ENCODE measurements at places on chromosomes 11 and 22.

DNA sequence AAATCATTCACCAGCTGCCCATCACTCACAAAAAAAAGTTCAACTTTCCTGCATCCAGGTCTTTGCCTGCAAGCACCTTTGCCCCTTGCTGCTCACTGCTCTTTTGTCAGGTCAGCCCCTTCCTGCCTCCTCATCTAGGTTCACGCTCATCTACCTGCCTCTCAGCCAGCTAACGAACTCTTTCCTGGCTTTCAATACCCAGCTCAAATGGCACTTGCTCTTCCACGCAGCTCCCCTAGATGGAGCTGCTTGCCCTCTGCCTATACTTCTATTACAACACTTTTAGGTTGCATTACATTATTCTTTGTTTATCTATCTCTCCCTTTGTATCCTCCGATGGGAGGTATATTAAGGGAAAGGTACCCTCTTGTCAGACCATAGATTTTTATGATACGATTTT lies 78.9 kb upstream of the TBCEL start:
- no peak for DNase-seq

- DNase-seq: no peak
Measured at GRCh38 chr11:111119751-111120150, 125.8 kb upstream of the POU2AF2 start.

DNA sequence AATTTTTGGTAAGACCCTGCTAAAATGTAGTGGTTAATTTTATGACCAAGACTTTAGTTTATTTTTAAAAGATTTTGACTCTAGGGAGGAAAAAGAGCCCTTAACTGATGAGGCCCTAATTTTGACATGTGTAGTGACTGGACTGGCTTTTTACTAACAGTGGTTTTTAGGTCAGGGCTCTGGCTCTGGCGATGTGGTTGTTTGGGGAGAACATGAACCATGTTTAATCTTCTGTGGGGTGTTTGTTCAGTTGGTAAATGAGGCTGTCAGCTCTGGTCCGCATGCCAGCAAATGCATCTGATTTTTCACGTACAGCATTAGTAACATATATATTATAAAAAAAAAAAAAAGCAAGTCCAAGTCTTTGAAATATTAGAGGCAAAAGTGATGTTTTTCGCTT lies 104.3 kb downstream of the EXT2 start:
- DNase-seq: no peak

DNA sequence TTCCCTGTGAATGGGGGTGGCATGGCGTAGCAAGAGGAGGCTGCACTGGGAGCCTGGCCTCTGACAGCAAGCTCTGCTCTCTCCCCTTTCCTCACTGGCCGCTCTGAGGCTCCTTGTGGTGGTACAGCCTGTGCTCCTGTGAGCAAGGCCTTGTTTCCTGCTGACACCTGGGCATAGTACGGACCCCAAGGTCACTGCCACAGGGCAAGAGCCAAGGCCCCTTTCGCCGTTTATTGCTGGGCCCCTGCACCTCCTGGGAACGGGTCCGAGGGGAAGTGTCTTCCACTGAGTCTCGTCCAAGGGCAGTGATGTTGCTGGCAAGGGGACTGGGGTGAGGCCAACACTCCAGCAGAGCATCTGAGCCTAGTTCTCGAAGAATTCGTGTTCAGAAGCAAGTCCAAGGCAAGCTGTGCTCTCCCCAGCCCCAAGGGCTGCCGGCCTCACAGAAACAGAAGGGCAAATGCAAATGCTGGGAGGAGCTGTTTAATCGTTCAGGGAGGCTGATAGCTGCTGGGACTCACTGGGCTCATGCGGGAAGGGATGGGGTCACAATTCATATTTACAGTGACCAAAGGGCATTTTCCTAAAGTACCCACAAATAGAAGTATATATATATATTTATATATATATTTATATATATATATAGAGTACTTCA lies 15.9 kb upstream of the TTLL12 start:
- DNase-seq: no peak

DNA sequence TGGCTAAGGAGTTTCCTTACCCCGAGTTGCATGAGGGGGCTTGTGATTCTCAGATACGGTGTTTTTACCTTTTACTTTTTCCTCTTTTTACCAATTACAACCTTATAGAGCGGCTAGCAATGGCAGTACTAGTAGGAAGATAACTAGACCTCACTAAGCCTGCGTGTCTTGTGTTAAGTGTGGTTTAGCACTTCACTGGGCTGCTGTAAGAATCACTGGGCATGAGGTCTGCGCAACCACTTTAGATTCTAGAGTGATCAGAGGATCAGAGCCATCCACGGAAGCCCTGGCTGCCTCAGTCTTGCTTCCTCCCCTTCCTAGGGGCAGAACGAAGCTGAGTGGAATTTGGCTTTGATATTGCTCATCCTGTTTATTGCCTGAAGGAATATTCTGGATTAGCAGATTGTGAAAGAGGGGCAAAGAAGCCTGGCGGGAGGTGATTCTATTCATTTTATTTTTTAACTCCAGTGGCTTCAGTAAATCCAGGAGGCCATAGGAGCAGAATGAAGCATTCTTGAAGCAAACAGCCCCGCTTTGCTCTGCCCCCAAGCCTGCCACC lies 88.5 kb downstream of the GRAMD1B start:
- no peak for DNase-seq

DNA sequence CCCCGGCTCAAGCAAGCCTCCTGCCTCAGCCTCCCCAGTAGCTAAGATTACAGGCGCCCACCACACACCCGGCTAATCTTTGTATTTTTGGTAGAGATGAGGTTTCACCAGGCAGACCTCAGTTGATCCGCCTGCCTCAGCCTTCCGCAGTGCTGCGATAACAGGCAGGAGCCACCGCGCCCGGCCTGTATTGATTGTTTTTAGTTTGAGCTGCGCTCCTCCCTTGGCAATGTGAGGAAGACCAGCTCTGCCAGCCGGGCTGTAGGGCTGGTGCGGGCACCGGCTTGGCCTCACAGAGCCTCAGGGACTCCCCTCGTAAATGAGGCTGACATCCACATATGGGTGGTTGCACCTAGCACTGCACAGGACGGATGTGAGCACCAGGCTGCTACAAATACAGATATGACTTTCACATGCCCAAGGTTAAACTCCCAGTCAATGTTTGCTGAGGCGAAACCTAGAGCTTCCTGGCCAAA lies 7.5 kb upstream of the SLC2A11 start:
- no peak for DNase-seq

- DNase-seq: no peak
Measured at GRCh38 chr22:49184736-49185135, 642.9 kb downstream of the BRD1 start.

GRCh38 chr11:127939000-127939399 lies 648.4 kb downstream of the ETS1 start:
- DNase-seq: no peak

DNA sequence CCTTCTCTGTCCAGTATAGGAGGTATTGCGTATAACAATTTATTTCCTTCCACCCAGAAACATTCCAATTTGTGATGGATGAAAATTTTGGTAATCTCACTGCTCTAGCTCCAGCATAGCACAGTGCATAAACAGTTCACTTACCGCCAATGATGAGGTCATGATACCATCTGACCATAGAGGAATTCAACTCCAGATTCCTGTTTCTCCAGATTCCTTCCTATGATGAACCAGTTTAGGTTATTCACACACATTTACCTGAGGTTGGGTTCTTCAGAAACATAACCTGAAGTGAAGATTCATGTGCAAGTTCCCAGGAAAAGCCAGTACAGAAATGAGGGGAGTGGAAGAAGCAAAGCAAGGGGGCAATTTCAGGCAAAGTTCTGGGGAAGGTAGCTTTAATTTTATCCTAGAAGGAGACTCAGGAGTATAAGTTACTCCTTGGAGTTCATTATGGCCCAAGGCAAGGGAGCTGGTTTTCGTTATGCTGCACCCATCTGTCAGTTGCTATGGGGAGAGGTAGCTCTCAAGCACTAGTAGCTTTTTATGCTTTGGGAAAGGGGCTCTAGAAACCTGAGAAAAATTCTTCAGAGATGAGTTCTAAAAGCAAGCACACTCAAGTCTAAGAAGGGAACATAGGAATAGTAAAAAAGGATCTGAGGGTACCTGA lies 121.6 kb downstream of the CASP12 start:
- no peak for DNase-seq

DNA sequence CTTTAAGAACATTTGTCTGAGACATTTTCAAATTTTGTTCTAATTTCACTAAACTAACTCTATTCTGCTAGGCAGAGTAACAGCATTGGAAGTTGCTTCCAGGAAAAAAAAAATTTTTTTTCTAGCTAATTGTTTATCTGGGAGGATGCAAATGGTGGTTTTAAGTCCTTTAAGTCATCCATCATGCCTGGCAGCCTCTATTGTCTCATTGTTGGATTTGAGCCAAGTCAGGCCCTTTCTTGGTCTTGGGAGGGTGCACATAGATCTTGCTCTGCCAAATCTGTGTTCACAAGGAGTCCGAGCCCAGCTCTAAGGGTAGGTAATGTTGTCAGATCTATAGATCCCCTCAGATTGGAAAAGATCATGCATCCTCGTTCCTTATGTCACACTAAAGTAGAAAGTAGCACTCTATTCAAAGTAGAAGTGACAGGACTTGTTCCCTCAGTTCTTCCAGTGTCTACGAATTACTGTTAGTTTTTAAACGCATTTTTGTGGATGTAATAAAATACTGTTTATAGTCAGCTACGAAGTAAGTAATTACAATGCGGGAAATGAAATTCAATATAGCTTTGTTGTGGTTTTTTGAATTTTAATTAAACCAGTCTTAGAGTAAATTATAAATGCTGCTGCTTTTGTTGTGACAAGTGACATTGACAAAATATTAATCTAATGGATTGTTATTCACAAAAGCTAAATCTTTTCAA lies 166.0 kb upstream of the RASSF10 start:
- DNase-seq: no peak

GRCh38 chr11:111589886-111590499 lies 12.3 kb upstream of the SIK2 start:
- no peak for DNase-seq

GRCh38 chr11:121311373-121311772 lies 18.8 kb downstream of the SC5D start:
- no peak for DNase-seq

- no peak for DNase-seq
Measured at GRCh38 chr22:28016781-28017557, 97.9 kb upstream of the PITPNB start.

DNA sequence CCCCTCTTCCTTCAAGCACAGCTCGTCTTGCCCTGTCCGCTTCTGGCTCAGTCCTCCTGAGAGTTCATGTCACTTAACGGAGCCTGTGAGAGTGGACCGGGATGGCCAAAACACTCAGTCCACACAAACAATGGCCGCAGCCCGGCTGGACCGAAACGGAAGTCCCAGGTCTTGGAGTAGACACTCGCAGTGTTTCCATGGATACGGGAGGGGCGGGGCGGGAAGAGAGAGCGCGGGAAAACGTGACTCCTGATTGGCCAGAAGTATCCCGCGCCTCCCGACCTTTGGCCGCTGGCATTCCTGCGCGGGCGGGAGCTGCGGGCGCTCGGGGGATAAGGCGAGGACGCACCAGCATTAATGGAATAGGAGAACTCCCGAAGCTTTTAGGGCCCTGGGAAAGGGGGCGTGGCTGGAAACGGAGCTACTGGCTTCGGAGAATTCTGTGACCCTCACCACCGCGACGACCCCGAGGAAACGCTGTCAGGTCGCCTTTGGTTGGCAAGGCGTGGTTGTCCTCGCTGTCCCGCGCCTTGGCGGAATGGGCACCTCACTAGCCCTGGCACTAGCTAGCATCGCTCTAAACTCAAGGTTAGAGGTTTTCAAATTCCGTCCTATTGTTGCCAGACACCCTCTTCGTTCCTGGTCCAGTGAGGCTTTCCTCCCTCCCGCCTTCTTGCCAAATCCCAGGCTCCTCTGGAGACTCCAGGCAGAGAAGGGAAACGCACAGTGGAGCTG lies at the start of the genes NLRP14 and ZNF214:
NLRP14 (plus strand) TSS at position 297 of the 735 bp plus-strand sequence. CDS start 18,108 bp downstream, outside the sequence.
ZNF214 (minus strand) TSS at position 164 of the 735 bp plus-strand sequence. CDS start 17,511 bp downstream, outside the sequence.
- no peak for DNase-seq

DNA sequence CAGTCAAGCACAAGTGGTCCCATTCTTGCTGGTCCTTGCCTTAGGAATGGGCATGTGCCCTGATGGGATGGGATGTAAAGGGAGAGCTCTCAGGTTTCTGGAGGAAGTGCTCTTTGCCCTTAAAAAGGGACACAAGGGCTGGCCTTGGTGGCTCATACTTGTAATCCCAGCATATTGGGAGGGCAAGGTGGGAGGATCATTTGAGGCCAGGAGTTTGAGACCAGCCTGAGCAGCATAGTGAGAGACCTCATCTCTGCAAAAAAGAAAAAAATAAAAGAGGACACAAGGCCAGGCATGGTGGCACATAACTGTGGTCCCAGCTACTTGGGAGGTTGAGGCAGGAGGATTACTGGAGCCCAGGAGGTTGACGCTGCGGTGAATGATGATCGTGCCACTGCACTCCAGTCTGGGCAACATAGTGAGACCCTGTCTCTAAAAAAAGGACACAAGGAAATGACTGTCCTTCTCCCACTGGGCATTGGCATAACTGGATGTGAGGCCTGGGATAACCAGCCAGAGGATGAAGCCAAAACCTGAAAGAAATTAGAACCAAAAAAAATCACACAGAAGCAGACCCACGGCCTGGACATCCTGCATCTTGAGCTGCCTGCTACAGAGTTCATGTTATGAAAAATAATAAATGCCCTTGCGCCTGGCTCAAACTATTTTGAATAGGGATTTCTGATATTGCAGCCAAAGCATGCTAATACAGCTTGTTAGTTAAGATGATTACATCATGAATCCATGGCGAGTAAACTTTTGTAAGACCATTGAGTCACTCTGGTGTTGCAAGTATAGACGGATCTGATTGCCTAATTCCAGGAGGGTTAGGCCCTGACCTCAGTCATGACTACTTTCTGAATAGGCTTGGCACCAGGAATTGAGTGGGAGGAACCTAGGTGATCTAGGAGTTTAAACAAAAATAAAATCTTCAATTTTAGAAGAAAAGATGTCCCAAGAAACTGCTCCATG lies 12.9 kb upstream of the CRKL start:
- no peak for DNase-seq

GRCh38 chr11:129538323-129538722 lies 162.7 kb downstream of the BARX2 start:
- no peak for DNase-seq

- no peak for DNase-seq
Measured at GRCh38 chr11:121606354-121606753, 153.6 kb upstream of the SORL1-AS1 start.

DNA sequence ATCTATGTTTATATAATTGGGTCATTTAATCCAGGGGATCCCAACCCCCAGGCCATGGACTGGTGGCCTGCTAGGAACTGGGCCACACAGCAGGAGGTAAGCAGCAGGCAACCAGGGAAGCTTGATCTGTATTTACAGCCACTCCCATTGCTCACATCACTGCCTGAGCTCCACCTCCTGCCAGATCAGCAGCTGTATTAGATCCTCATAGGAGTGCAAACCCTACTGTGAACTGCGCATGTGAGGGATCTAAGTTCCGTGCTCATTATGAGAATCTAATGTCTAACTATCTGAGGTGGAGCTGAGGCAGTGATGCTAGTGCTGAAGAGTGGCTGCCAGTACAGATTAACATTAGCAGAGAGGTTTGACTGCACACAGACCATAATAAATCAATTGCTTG lies 32.8 kb downstream of the MS4A2 start:
- no peak for DNase-seq

- no peak for DNase-seq
Measured at GRCh38 chr11:31060880-31061279, 308.7 kb downstream of the DCDC1 start.

GRCh38 chr11:123653483-123653826 lies 969 bp downstream of the SCN3B start:
- DNase-seq: no peak

All from stimulated activated CD4-positive, alpha-beta T cell treated with anti-CD3 and anti-CD28 coated beads, TNF-alpha, amount 100 ng/mL, for 1 hour (primary cell).